Activated naive CD4-positive, alpha-beta T cell (primary cell): ENCODE measurements at places on chromosomes 5 and 9.

- no peak for DNase-seq
These were observed 47.4 kb upstream of the ADAMTS19 start for GRCh38 chr5:129412721-129413120.

DNA sequence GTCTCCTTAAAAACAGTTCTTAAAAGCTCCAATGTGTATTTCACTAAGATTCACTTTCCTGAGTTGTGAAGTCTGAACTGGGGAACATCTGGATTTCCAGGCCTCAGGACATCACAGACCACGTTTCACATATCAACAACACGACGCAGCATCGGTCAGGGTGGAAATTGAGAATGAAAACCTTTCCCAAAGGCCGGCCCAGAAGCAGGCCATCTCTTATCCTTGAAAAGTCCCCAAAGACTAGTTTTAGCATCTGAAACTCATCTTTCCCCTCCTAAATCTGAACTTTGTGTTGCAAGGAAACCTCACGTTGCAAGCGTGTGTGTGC, 96.4 kb upstream of the COL5A1 start:
- DNase-seq = no peak

DNA sequence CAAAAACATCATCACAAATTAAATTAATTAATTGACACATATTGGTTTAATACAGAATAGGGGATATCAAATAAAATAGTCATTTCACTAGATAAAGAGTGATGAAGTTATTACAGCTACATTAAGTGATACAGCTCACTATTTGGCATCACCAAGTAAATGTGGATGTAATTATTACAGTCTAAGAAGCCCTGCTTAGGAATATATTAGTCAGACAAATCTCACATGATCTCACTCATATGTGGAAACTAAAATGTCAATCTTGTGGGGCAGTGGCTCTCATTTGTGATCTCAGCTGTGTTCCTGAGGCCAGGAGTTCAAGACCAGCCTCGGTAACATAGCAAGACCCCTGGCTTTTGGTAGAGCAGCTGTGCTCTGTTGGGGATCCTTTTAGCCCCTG, 233.4 kb upstream of the RGMB start:
- DNase-seq = no peak

DNA sequence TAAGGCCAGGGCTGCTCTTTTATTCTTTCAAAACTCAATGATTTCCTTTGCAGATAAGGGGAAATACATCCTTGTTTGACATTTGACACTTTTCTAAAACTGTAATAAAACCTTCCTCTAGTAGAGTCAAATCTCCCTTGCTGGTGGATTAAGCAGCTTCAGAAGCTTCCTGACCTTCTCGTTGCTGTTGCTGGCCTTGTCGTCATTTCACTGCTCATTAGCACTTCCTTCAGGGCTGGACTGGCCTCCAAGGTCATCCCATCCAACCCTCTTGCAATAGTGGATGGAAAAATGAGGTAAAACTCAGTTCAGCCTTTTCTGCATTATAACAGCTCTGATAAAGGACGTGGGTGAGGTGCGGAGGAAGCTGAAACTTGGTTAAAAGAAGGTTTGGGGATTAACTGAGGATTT, 1.1 kb upstream of the ADAMTSL1 start:
- no peak for DNase-seq

DNA sequence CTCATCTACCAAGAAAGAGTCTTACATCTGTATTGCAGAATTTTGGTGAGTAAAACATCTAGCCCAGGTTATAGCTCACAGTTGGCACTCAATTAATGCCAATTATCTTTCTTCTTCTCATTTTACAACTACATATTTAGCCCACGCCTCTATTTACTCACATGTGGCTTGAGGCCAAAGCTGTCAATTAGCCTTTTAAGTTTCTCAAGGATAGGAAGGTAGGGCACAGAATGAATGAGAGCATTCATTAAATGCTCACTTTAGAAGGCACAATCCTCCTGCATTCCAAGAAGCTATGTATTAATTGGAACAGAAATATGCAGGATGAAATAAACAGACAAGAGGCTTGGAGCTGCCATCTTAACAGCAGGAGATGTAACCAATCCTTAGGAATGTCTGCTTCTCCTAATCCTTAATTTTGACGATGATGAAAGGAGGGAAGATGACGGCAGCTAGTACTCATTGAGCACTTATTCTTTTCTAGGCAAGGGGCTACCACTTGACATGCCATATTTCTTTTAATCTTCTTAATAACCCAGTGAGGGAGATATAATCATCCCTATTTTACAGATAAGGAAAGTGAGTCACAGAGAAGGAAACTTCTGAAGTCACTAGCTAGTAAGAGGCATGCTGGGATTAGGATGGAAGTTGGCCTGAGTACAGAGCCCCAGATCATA, 30.8 kb upstream of the PANK3 start:
- no peak for DNase-seq

DNA sequence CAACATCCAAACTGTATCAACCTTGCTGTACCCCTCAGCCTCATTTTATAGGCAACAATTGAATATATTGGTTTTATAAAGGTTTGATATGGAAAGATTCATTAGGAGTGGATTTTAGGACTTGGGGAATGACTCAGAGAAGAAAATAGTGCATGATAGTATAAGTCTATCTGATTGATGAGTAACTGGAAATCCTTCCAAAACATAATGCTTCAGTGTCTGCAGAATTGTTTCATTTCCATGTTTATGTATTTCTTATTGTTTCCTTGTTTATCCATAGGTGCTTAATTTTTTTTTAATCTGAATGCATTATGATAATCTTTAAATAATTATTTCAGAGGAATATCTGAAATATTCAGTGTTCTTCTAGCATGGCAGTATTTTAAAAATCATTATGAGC, 12.6 kb downstream of the JAK2 start:
- DNase-seq = no peak

GRCh38 chr9:135906291-135907005, 898 bp downstream of the CAMSAP1 start:
- no peak for DNase-seq

DNA sequence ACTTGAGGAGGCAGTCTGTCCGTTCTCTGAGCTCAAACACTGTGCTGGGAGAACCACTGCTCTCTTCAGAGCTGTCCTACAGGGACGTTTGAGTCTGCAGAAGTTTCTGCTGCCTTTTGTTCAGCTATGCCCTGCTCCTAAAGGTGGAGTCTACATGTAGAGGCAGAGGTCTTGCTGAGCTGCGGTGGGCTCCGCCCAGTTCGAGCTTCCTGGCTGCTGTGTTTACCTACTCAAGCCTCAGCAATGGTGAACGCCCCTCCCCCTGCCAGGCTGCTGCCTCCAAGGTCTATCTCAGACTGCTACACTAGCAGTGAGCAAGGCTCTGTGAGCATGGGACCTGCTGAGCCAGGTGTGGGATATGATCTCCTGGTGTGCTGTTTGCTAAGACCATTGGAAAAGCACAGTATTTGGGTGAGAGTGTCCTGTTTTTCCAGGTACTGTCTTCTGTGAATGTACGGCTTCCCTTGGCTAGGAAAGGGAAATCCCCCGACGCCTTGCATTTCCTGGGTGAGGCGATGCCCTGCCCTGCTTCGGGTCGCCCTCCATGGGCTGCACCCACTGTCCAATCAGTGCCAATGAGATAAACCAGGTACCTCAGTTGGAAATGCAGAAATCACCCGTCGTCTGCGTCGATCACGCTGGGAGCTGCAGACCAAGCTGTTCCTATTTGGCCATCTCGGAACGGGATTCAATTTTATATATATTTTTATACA, 58.5 kb downstream of the CNTRL start:
- DNase-seq = peak; percentile 64

DNA sequence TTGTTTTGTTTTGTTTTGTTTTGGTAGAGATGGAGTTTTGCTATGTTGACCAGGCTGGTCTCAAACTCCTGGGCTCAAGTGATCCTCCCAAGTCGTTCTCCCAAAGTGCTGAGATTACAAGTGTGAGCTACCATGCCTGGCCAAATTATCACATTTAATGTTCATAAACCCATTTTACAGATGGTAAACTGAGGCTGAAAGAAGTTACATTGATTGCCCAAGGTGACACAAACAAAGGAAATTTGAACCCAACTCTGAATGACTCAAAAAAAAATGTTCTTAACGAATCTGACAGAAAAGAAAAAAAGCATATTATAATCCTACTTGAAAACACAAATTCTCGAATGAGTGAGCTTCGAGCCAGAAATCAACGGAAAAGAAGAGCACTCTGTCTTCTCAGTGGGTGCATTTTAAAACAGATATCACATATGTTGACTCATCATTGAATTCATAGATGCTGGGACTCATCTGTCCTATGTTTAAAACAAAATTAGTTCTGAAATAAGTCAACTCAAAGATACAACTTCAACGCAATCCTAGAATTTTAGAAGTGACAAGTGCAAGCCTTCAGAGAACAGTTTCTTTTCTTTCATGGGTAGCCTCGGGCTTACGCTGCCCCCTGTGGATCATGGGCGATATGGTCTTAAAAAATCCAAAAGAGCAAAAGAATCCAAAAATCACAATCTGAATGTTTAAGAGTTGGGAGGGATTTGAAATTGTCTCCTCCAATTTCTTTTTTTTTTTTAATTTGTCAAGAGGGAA, 28.4 kb downstream of the TIMD4 start:
- peak; percentile 51 for DNase-seq

DNA sequence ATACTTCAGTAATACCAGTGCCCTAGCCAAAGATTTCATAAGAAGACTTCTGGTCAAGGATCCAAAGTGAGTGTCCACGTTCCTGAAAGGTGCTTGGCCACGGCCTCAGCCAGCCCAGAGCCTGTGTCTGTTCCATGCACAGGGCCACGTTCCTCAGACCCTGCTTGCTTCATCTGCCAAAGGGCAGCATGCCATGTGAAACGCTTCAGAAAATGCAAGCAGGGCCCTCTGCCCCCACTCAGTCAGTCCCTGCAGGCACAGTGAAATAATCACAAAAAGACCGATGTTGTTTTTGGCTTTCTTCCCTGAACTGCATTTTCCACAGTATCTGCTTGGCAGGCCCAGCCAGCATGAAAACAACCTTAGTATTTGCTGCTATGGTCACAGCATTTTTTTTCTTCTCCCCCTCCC, 85.5 kb upstream of the CTSL start:
- DNase-seq = no peak

DNA sequence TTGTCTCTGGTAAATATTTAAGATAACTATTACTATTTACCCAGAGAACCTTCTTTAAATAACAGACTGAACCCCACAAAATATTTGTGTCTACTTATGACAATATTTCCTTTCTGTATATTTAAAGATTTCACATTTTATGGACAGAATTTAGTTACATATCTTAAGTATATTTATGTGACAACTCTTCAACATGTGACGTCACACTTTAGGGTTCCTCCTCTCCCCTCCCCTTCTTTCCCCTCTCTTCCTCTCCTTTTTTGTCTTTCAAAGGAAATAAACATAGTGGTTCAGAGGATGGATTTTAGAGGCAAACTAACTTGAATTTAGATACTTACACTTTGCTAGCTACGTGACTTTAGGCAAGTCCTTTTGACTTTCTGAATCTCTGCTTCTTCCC, 655.6 kb upstream of the NUDT12 start:
- DNase-seq = no peak

- no peak for DNase-seq
These were observed 472.9 kb downstream of the ARHGEF28 start for GRCh38 chr5:74098941-74099340.
